Smooth muscle cell of trachea (primary cell): ENCODE measurements at places on chromosomes 4 and X. TPM values are rescaled to one million over a fixed set of nuclear protein-coding genes. Genes with fewer than 3 reads are reported as not detected.

The SPACA5B gene
- total RNA-seq, result not detected in 2 replicates

The CYBB gene
- under 0.01 TPM in 1 of 2 replicates, not detected in the other for total RNA-seq

The ASB12 gene
- total RNA-seq, result under 0.01 TPM in 1 of 2 replicates, not detected in the other

The NXF2 gene
- not detected in 2 replicates for total RNA-seq

The CA5B gene
- total RNA-seq, result 7.9 and 15.0 TPM in 2 replicates

The FAM9C gene
- under 0.01 TPM in 1 of 2 replicates, not detected in the other for total RNA-seq

The FAM184B gene
- total RNA-seq, result under 0.01 TPM in 1 of 2 replicates, not detected in the other

The HSPA4L gene
- 13.8 and 24.8 TPM in 2 replicates for total RNA-seq

The TMEM144 gene
- total RNA-seq, result 6.8 and 12.9 TPM in 2 replicates

The HOPX gene
- total RNA-seq, result 2.8 and 12.9 TPM in 2 replicates

The COL25A1 gene
- total RNA-seq, result 0.17 and 1.7 TPM in 2 replicates

The VGLL1 gene
- total RNA-seq, result not detected in 2 replicates

The HSFX2 gene
- total RNA-seq, result not detected in 2 replicates

The SPACA5 gene
- total RNA-seq, result not detected in 2 replicates

The DCX gene
- not detected in 2 replicates for total RNA-seq

The RHOXF1 gene
- total RNA-seq, result not detected in 2 replicates

The TLR1 gene
- 2.2 TPM in 2 replicates for total RNA-seq

The CFAP99 gene
- not detected in 2 replicates for total RNA-seq

The PNPLA4 gene
- total RNA-seq, result 12.7 and 16.0 TPM in 2 replicates

The MAB21L2 gene
- total RNA-seq, result 0.29 and 0.66 TPM in 2 replicates
